ENCODE measurements at places on chromosomes 3 and 15. TPM values are rescaled to one million over a fixed set of nuclear protein-coding genes. Genes with fewer than 3 reads are reported as not detected.

CACNA2D2 gene
- total RNA-seq = 0.59 TPM

DNA sequence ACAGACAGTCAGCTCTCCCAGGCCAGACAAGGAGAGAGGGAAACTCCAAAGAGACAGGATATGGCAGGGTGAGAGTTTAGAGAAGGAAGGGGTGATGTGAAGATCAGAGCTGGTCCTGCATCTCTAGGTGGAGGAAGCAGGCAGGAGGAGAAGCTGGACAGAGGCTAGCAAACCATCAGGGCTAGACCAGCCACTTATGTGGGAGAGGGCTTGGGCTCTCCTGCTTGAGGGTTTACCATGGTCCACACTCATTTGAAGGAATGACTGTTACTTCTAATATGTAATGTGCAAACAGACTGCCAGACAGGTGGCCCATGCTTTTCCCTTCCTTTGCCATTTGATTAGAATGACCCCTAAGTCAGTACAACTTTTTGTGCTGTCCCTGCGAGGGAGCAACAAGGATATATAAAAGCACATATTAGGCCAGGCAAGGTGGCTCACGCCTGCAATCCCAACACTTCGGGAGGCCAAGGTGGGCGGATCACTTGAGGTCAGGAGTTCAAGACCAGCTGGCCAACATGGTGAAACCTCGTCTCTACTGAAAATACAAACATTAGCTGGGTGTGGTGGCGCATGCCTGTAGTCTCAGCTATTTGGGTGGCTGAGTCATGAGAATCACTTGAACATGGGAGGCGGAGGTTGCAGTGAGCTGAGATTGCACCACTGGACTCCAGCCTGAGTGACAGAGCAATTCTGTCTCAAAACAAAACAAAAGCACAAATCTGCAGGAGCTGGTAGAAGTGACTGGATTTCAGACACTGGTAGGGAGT is 41.0 kb upstream of the MANF start:
- no peaks in the 10 kb centered on the region for H3K36me3 ChIP-seq
- no peaks in the 10 kb centered on the region for H3K27me3 ChIP-seq
- DNase-seq = no peak
- H3K4me1 ChIP-seq = 0 out of 2 replicates have a peak, but pooled peaks cover 4% of the 10 kb centered on the region
- no peak overlapping the region for H3K4me3 ChIP-seq
- no peak overlapping the region for H3K27ac ChIP-seq

DNA sequence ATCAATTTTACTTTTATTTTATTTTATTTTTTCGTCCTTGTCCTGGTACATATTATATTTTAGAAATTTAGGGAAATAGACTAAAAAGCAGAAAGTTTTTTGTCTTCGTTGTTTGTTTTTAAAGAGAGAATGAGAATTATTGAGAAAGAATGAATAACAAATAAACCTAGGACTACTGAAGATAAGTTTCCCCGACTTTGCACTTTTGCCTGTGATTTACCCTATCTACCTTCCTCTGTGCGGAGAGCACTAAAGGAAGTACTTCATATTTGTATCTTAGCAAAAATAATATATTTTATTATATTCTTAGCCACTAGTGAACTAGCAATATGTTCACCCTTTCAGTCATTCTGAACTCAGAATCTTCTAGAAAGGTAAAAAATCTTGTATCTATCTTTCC is 60.6 kb downstream of the ECT2 start:
- H3K36me3 ChIP-seq = peaks cover 79% of the 10 kb centered on the region
- H3K4me1 ChIP-seq = no peaks in the 10 kb centered on the region
- H3K4me3 ChIP-seq = no peak overlapping the region
- H3K27ac ChIP-seq = no peak overlapping the region
- DNase-seq = no peak

DNA sequence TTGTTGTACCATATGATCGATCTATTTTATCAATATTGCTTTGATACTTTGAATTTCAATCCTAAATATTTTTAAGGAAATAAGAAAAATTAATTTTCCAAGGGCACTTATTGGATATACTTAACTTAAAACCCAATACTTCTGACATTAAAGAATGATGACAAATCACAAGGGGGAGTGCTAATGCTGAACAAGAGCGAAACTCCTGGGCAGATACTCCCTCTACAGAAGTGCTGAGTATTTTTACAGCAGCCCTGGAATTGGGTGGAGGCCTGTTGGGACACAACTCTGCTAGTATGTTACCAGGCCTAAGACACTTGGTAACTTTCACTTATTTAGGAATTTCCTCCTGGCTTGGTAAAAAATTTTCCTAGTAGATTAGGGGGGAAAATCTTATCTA is 46.2 kb downstream of the DENND6A start:
- no peak overlapping the region for H3K27ac ChIP-seq
- no peaks in the 10 kb centered on the region for H3K36me3 ChIP-seq
- H3K4me1 ChIP-seq = no peaks in the 10 kb centered on the region
- H3K4me3 ChIP-seq = no peak overlapping the region
- no peak for DNase-seq
- no peaks in the 10 kb centered on the region for H3K27me3 ChIP-seq

PLXND1 gene
- 248 TPM for total RNA-seq

DNA sequence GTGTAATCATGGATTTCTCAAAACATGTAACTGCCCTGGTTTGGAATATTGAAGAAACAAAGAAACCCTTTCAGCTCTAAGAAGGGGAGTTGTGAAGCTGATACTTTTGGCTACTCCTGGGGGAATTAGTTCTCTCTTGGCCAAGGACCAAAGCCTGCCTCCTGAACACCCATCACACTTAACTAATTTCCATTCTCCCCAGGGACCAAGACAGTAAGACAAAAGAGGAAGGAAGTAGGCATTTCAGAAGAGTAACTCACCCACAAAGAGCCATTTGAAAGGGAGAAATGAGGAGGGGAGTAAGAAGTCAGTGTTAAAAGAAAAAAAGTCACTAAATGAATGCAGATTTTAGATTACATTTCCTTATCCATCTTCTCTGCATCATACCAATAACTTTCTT is 328.0 kb upstream of the SOX2 start:
- H3K27me3 ChIP-seq = no peaks in the 10 kb centered on the region
- no peak for DNase-seq
- H3K4me1 ChIP-seq = no peaks in the 10 kb centered on the region

DNA sequence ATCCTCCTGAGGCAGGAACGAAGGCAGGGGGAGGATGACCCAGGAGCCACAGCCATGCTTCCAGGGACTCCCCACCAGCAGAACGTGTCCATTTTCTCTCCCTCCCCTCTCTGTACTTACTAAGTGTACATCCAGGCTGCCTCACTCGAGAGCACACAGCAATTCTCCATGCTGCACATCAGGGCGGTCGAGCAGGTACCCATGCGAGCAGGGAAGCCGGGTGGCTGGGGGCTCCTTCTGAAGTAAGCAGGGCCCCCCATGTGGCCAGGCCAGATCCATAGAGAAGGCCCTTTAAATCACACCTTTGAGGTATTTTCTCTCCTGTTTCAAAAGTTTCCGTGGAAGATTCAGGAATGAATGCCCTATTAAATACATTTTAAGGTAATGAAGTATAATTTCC is 41.2 kb upstream of the SLC6A11 start:
- H3K27me3 ChIP-seq = peaks cover 3% of the 10 kb centered on the region
- no peak overlapping the region for H3K4me3 ChIP-seq
- no peak for DNase-seq
- no peaks in the 10 kb centered on the region for H3K36me3 ChIP-seq
- no peak overlapping the region for H3K27ac ChIP-seq

GCSAM gene
- total RNA-seq = 0.08 TPM

GRCh38 chr15:33584797-33585196 is 274.0 kb downstream of the RYR3 start:
- DNase-seq = peak; percentile 7
- no peak overlapping the region for H3K4me3 ChIP-seq
- no peaks in the 10 kb centered on the region for H3K27me3 ChIP-seq
- no peaks in the 10 kb centered on the region for H3K4me1 ChIP-seq

DNA sequence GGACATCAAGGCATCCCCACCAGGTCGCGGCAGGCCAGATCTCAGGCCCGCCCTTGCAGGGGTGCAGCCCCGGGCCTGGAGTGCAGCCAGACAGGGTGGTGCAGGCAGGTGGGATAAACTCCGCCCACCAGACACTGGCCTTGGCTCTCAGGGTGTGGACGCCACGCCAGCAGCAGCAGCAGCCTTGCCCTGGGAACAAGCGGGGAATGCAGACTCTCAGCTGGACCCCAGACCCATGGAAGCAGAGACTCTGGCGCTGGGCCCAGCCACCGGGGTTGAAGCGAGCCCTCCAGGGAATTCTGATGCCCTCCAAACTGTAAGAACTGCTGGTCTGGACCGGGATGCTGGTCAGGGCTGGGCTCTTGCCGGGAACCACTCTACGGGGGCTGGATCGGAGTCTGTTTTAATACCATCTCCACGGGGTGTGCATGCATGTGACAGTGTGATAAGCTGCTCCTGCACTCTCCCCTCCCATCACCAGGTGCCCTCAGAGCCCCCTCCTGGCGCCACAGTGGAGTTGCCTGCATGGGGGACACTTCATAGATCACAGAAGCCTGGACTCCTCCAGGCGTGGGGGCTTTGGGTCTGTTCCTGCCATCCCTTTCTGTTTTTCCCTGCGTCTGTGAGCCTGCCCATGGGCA is 142.7 kb downstream of the NSMCE3 start:
- no peak overlapping the region for H3K27ac ChIP-seq
- no peaks in the 10 kb centered on the region for H3K4me1 ChIP-seq
- no peaks in the 10 kb centered on the region for H3K36me3 ChIP-seq
- no peak for DNase-seq
- no peak overlapping the region for H3K4me3 ChIP-seq

GAP43 gene
- total RNA-seq = not detected

PSTPIP1 gene
- total RNA-seq = 0.46 TPM

CYP8B1 gene
- total RNA-seq = 0.08 TPM

- no peaks in the 10 kb centered on the region for H3K4me1 ChIP-seq
- no peak overlapping the region for H3K4me3 ChIP-seq
- H3K27ac ChIP-seq = no peak overlapping the region
- no peaks in the 10 kb centered on the region for H3K36me3 ChIP-seq
- no peaks in the 10 kb centered on the region for H3K27me3 ChIP-seq
Measured at GRCh38 chr3:22117751-22118346, 366.8 kb upstream of the ZNF385D start.

ZDHHC19 gene
- 0.33 TPM for total RNA-seq

DNA sequence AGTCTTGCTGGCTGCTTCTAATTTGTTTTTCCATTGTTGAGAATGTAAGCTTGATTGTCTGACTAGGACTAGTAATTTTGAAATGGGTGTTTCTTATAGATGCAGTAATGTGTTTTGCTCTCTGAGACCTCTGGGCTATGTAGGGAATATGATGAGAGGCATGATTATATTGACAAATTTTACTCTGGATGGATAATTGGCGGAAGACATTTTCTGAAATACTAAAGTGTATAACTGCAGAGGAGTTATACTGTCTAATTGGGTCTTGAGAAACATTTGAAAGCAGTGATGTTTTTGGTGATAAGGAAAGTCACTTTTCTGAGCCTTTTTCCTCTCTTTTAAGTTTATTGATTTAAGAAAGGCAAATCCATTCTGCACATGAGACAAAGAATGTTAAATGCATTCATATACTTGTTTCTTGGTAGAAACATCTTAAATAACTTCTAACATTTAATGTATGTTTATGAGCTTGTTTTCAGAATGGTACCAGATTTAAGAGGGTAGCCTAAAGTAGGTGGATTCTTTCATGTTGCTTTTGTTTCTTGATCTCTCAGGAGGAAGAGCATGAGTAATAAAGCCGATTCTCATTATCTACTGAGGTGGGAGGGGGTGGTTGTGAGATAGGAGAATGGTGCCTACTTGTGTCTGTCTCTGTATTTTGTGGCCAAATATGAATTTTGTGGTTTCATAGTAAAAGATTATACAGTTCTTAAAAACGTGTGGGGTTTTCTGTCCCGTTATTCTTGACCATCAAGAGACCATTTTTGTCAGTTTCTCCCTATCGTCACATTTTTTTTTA is 2.0 kb downstream of the ATP2C1 start:
- peak overlapping the region; percentile 84 for H3K27ac ChIP-seq
- no peaks in the 10 kb centered on the region for H3K36me3 ChIP-seq
- H3K27me3 ChIP-seq = no peaks in the 10 kb centered on the region
- no peak for DNase-seq
- H3K4me3 ChIP-seq = peak overlapping the region; percentile 93

SCN5A gene
- total RNA-seq = 0.69 TPM

DNA sequence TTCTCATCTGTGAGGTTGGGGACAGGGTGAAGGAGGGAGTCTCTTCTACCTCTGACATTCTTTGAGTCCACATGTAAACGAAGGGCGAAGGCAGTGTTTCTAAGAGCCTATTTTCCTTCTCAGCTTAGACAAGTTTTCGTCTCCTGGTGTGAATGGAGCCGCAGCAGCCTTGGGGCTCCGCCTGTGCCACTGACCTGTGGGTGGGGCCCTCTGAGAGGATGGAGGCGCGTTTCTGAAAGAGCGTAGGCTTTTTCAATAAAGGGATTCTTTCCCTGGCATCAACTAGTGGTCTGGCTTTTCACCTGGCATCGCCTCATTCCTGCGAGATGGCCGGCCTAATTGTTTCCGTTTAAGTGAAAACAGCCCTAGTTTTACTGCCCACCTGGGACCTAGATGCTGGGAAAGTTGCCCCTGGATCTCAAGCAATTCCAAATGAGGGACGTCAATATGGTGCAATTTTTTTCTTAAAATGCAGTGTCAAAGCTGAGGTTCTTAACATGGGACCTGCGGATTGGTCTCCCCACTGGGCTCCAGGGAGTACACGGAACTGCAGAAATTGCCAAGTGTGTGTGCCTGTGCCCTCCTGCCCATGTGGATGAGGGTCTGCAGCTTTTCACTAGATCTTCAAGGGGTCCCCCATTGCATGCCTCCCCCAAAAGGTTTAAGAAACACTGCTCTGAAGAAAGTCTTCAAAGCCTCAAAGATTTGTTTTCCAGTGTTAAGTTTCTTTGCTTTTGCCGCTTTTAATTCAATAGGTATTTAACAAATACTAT is 958 bp downstream of the GLDN start:
- peak overlapping the region; percentile 30 for H3K4me3 ChIP-seq
- peaks cover 21% of the 10 kb centered on the region for H3K27me3 ChIP-seq
- H3K36me3 ChIP-seq = no peaks in the 10 kb centered on the region
- no peak overlapping the region for H3K27ac ChIP-seq
- H3K4me1 ChIP-seq = no peaks in the 10 kb centered on the region
- DNase-seq = no peak

PLA1A gene
- not detected for total RNA-seq

GRCh38 chr3:98645039-98645438 is 51.6 kb upstream of the CPOX start:
- H3K27me3 ChIP-seq = 0 out of 2 replicates have a peak, but pooled peaks cover 2% of the 10 kb centered on the region
- no peaks in the 10 kb centered on the region for H3K36me3 ChIP-seq
- H3K27ac ChIP-seq = no peak overlapping the region
- no peaks in the 10 kb centered on the region for H3K4me1 ChIP-seq

- 0 out of 2 replicates have a peak, but pooled peaks cover 3% of the 10 kb centered on the region for H3K4me1 ChIP-seq
- DNase-seq = no peak
- no peaks in the 10 kb centered on the region for H3K27me3 ChIP-seq
Measured at GRCh38 chr15:52391069-52391468, 95.5 kb upstream of the MYO5C start.

GRCh38 chr3:31743331-31744089 is 210.8 kb downstream of the STT3B start:
- H3K27me3 ChIP-seq = no peaks in the 10 kb centered on the region
- DNase-seq = no peak
- H3K4me3 ChIP-seq = no peak overlapping the region
- no peak overlapping the region for H3K27ac ChIP-seq

All from Panc1 (cell line).